Daoy (cell line): ENCODE measurements at places on chromosomes 2 and 18. TPM values are rescaled to one million over a fixed set of nuclear protein-coding genes. Genes with fewer than 3 reads are reported as not detected.

KCNG3 gene
- total RNA-seq: 0.06 and 1.0 TPM in 2 replicates

ALPP gene
- total RNA-seq: 0.03 TPM in 1 of 2 replicates, not detected in the other

NOSTRIN gene
- not detected in 2 replicates for total RNA-seq

CFAP65 gene
- 0.11 TPM in 1 of 2 replicates, not detected in the other for total RNA-seq

TEX44 gene
- not detected in 2 replicates for total RNA-seq

HJURP gene
- total RNA-seq: 85.5 and 86.3 TPM in 2 replicates

DAW1 gene
- total RNA-seq: 0.63 and 5.2 TPM in 2 replicates

DNA sequence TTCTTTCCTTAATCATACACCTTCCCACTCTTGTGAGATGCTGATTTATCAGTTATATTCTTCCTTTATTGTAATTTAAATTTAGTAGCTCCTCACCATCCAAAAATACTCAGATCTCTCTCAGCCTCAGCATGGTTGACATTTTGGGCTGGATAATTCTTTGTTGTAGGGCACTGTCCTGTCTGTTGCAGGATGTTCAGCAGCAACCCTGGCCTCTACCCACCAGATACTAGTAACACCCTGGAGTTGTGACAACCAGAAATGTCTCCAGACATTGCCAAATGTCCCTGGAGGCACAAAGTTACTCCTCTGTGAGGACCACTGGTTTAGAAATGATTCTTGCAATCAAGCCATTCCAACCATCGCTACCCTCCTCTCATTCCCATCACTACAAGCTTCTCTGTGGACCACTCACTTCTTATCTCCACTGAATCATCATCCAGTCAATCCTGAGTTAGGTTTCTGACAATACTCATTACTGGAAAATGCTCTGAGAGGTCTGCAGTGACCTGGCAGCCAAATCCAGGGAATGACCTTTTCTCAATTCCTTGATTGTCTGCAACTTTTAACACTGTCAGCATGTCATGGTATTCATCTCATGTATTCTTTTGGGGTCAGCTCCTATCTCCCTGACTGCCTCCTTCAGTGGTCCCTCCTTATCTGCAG lies 43.3 kb downstream of the OSBPL6 start:
- no peak for DNase-seq

DNA sequence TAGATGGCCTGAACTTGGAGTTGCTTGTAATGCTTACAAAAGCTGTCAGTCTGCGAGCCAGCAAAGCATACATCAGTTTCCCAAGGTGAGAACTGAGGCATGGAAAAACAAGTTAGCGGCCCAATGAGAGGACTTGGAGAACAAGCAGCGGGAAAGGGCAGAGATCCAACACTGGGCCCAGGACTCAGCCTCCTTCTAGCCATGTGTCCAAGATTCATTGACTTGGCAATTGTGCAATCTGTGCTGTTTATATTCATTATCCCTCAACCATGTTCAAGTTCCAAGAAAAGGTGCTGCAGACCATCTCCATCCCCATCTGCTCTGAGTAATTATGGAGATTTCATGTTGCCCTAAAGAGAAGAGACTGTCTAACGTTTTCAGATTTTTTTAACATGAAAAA lies 187.4 kb downstream of the ALK start:
- no peak for DNase-seq

DNA sequence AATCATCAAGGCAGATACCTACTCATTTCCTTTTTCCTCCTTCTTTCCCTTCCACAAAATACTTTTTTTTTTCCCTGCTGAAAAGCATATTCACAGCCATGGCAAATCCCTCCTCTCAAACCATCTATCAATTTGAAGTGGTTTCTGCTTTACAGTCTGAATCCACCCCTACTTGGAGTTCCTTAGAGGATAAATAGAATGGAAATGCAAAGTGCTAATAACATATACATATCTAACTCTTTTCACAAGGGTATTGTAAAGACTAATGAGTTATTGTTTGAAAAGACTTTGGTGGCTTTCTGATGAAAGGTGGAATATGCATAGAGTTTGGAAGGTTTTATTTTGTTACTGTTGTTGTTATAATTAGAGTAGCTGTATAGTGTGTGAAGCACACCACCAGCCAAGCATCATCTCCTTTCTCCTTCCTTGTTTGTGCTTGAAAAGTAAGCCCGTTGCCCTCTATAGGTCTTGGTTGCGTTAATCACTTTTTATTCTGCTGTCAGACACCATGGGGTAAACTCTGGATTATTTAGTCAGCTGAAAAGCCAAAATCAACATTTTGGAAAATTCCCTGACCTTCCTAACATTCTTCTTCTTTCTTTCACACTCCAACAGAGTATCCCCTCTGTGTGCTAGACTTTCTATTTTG lies 2126.9 kb upstream of the CELF4 start:
- no peak for DNase-seq

DNA sequence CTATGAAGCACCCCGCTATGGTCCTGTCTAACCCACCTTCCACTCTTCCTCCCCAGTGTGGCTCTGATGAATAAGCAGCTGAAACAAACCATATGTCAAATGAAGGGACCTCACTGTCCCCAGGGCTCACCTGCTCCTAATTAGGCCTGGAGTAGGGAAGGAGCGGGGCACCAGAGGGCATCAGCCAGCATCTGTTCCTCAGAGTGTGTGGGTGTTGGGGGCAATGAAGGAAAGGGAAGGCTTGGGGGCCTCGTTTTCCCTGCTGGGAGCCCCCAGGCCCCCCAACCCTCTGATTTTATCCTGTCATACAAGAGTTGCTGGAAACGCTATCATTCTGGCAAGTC lies 274.7 kb downstream of the HAUS1 start:
- no peak for DNase-seq

DNA sequence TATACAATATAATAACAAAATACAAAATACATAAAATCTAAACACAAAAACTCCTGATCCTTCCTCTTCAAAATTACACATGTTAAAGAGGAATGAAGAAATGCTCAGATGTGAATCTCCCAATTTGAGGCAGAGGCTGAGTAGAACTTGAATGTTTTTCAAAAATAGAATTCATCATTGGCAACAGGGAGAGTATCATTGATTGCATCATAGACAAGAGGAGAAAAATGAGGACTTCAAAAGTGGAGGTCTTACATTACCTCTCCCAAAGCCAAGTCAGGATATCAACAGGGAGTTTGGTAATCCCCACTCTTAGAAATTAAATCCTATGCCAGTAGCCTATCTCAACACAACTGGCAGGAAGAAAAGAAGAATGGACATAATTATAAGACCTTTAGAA lies 2023.9 kb upstream of the CELF4 start:
- DNase-seq: no peak

- DNase-seq: no peak
Measured at GRCh38 chr2:11758647-11759046, 12.2 kb downstream of the LPIN1 start.

GRCh38 chr2:236675051-236675450 lies 105.4 kb downstream of the ACKR3 start:
- no peak for DNase-seq
